ENCODE measurements at places on chromosomes 3 and 15.

GRCh38 chr15:57756466-57756865 is 50.0 kb downstream of the POLR2M start:
- DNase-seq: no peak

GRCh38 chr15:63347074-63347857 is 34.4 kb downstream of the CA12 start:
- DNase-seq: peak; percentile 18

DNA sequence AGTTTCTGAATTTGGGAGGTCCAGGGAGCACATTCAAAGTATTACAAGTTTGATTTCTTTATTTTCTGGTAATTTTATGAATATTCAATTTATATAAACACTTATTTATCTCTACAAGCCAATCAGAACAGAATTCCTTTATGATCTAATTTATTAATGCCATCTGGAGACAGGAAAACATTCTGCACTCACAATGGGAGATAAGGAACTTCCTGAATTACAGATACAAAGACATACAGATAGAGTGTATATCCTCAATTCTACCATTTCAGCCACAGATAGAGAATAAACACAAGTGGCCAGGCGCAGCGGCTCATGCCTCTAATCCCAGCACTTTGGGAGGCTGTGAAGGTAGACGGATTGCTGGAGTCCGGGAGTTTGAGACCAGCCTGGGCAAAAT is 86.0 kb downstream of the IQCH start:
- DNase-seq: no peak

DNA sequence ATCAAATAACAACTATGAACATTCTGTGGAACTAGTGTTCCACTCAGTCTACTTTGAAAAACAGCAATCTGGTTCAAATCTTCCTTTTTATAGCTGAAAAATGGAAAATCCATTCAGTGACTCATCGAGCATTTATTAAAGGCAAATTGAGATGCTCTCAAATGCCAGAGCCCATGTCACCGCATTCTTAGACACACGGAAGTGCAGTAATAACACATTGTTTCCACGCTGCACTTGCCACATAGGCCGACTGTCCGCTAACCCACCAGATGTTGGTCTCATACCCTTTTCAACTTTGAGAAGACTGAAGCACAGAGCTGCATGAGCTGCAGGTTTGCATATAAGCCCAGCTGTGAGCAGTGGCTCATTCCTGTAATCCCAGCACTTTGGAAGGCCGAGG is 95.9 kb downstream of the TMEM266 start:
- DNase-seq: no peak

- DNase-seq: no peak
Observed at GRCh38 chr15:98935736-98936135, 71.9 kb downstream of the PGPEP1L start.

DNA sequence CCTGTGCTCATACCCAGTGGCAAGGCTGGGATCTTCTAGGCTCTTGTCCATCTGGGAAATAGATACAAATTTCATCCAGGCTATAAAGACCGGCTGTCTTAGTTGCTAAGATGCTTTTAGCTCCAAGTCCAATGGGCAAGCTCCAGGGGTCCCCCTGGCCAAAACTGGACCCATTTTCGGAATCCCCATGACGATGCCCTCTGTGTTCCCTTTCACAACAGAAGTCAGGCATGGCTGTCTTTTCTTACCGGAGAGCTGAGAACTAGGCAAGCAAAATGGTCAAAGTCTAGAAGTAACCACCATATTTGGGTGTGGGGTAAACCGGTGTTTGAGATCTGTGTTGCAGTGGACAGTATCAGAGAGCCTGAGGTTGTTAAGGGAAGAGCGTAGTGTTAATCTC is 1.0 kb downstream of the GLYCTK start:
- no peak for DNase-seq

GRCh38 chr3:33956206-33956605 is 157.8 kb downstream of the PDCD6IP start:
- DNase-seq: no peak

GRCh38 chr3:69370901-69371301 is 15.0 kb downstream of the FRMD4B start:
- peak; percentile 22 for DNase-seq

Measured in suppressor macrophage (primary cell).